Dermis lymphatic vessel endothelial cell (primary cell): ENCODE measurements at places on chromosomes 1 and 21. TPM values are rescaled to one million over a fixed set of nuclear protein-coding genes. Genes with fewer than 3 reads are reported as not detected.

The STK40 gene
- total RNA-seq, result 19.4 and 19.8 TPM in 2 replicates

The SPOCD1 gene
- 0.86 and 2.1 TPM in 2 replicates for total RNA-seq

The SPRR2A gene
- not detected in 2 replicates for total RNA-seq

The NCF2 gene
- under 0.01 TPM in 1 of 2 replicates, not detected in the other for total RNA-seq

The NIBAN1 gene
- total RNA-seq, result 0.86 and 1.1 TPM in 2 replicates

The C1orf87 gene
- not detected in 2 replicates for total RNA-seq

The POLR3C gene
- total RNA-seq, result 22.4 and 24.6 TPM in 2 replicates

The GJA9 gene
- not detected in 2 replicates for total RNA-seq

The ADORA3 gene
- not detected in 2 replicates for total RNA-seq

The SYPL2 gene
- total RNA-seq, result under 0.01 TPM in 1 of 2 replicates, not detected in the other

The MPZ gene
- total RNA-seq, result 1.3 and 1.7 TPM in 2 replicates

The SH2D5 gene
- total RNA-seq, result 0.11 and 0.17 TPM in 2 replicates

The NTNG1 gene
- not detected in 2 replicates for total RNA-seq

The CASQ1 gene
- not detected in 2 replicates for total RNA-seq

The TTC22 gene
- total RNA-seq, result under 0.01 and 0.09 TPM in 2 replicates

The TRIM63 gene
- total RNA-seq, result under 0.01 TPM in 1 of 2 replicates, not detected in the other

The ZSCAN20 gene
- 6.6 and 7.6 TPM in 2 replicates for total RNA-seq

The VWA5B1 gene
- total RNA-seq, result not detected in 2 replicates

The RNASEL gene
- 0.33 and 0.34 TPM in 2 replicates for total RNA-seq

The CD101 gene
- total RNA-seq, result 0.76 and 0.95 TPM in 2 replicates

The GLMN gene
- 4.2 and 8.4 TPM in 2 replicates for total RNA-seq

The VAMP3 gene
- total RNA-seq, result 102 and 117 TPM in 2 replicates

The SWT1 gene
- 5.7 and 6.7 TPM in 2 replicates for total RNA-seq

The PFKL gene
- total RNA-seq, result 235 and 327 TPM in 2 replicates

The ANGPTL3 gene
- total RNA-seq, result not detected in 2 replicates

The GREM2 gene
- total RNA-seq, result not detected in 2 replicates

The CCDC27 gene
- not detected in 2 replicates for total RNA-seq

The TDRD5 gene
- 0.09 and 0.11 TPM in 2 replicates for total RNA-seq

The OR2T11 gene
- not detected in 2 replicates for total RNA-seq

The S100A3 gene
- total RNA-seq, result 0.26 and 1.3 TPM in 2 replicates

The TSPAN1 gene
- total RNA-seq, result 0.09 and 0.33 TPM in 2 replicates

The CD52 gene
- not detected in 2 replicates for total RNA-seq

The FAM177B gene
- not detected in 2 replicates for total RNA-seq

The MAP10 gene
- 0.65 and 1.0 TPM in 2 replicates for total RNA-seq

The TMOD4 gene
- total RNA-seq, result 0.26 TPM in 1 of 2 replicates, not detected in the other

The INKA2 gene
- 4.7 and 6.6 TPM in 2 replicates for total RNA-seq

The FALEC gene
- not detected in 2 replicates for total RNA-seq

The STYXL2 gene
- not detected in 2 replicates for total RNA-seq

The C1QC gene
- not detected in 2 replicates for total RNA-seq

The GBP2 gene
- total RNA-seq, result 13.4 and 31.6 TPM in 2 replicates

The CD58 gene
- total RNA-seq, result 29.5 and 30.3 TPM in 2 replicates

The SPATA21 gene
- total RNA-seq, result not detected in 2 replicates

The NTRK1 gene
- total RNA-seq, result not detected in 2 replicates

The GPR161 gene
- total RNA-seq, result 12.4 and 19.4 TPM in 2 replicates

The HSPB7 gene
- total RNA-seq, result under 0.01 TPM in 1 of 2 replicates, not detected in the other

The PCP4 gene
- not detected in 2 replicates for total RNA-seq
